ENCODE measurements at places on chromosomes 3 and 15.

- no peak for DNase-seq
These were observed 386.2 kb downstream of the RSL24D1 start for GRCh38 chr15:54810496-54810895.

GRCh38 chr3:107650788-107651187, 128.0 kb downstream of the BBX start:
- DNase-seq: no peak

DNA sequence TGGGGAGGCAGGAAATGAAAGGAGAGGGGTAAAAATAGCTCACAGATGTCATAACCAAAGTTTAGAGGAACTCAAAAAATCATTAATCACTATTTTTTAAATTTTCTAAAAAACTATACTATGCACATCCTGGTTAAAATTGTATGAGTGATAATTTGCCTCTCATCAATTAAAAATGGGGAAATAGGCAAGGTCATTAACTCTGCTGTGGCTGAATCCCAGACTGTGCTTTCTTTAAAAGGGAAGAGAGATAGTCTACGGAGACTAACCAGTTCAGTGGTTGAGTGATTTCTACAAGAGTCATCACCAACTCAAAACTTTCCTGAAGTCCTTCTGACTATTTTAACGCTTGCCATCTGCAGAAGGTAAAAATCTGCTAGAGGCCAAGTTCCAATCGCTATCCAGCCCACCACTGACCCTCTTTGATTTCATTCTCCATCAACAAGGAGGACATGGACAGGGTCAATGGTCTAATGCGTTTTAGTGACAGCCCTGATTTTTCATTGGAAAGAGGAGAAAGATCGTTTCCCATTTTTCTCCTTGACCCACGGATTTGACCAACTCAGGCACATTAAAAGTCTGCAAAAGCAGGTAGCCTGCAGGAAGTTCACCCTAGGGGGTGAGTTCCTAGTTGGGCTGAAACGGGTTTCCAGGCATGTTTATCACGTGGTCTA, 850 bp downstream of the SUCLG2 start:
- DNase-seq: no peak

DNA sequence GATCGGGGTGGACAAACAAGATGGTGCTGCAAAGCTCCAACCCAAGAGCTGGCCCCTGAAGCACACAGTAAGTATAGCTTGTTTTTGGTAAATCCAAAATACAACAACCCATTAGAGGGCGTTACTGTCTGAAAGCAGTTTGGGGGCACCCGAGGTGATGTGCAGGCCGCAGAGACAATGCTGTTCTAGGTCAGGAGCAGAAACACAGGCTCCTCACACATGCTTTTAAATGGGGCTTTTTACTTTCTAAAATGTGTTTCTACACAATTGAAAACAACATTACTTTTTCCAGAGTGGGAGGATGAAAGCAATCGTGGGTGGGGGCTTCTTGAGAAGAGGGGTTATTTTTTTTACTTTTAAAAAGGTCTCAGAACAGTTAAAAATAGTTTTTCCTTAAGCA, 1029.3 kb upstream of the CFAP20DC start:
- no peak for DNase-seq

DNA sequence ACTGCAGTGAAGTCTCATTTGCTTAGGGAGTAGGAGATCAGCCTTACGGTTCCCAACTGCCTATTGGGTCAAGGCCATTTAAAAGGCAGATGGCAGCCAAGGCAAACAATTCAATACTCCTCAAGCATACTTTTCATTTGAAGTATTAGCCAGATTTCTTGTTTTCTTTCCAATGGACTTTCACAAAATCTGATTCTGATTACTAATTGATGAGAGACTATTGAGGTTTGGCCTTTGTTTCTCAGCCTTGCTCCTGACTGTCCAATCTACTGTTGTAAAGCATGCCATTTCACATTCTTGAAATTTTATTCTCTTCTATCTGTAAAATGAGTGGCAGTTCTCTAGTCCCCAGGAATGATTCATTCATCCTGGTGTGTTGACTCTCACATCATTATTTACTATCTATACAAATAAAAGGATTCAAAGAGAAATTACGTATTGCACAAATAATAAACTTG, 166.2 kb upstream of the TGFBR2 start:
- DNase-seq: peak; percentile 54

DNA sequence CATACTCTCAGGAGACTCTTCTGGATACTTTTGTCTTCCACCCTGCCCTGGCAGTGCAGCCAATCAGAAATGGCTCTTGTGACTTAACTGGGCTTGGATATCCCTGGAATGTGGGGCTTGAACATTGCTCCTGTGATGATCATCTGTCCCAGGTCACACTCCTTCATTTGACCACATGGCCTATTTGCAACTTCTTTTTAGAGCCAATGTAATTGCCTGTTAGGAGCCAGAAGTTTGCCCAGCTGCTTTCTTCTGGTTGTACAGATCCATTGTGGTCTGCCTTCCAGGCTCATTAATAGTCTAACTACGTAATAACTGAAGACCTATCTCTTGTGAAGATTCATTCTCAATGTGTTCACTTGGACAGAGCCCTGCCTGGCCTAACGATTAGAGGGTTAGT, 29.8 kb downstream of the QTRT2 start:
- DNase-seq: no peak

- DNase-seq: no peak
These were observed 167.3 kb downstream of the C3orf70 start for GRCh38 chr3:184985586-184985985.

GRCh38 chr15:45088801-45089711, 24.9 kb downstream of the DUOX2 start:
- DNase-seq: no peak
